ENCODE measurements at places on chromosomes 16 and 17.
A peak's percentile ranks its signal among the peaks of the same experiment; 100 is the strongest.

GRCh38 chr16:88973415-88974050, 3.5 kb downstream of the CBFA2T3 start:
- no peak for DNase-seq

- no peak for DNase-seq
Measured at GRCh38 chr17:4189280-4189679, 46.3 kb downstream of the CYB5D2 start.

DNA sequence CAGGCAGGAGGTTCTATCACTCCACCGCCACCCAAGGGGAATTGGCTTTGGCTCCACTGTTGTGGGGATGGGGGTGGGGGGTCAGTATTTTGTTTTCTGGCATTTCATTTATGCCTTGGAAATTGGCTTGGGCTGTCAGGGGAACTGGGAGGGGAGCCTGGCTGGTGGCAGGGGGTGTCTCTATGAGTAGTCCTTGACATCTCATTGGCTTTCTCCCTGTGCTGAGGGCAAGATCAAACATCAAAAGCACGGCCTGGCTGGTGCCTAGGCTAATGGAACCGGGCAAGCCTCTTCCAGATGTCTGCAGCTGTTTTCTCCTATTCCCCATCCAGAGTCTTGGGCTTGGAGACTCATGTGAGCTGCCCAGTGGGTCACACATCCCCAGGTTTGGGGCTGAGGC, 17.4 kb upstream of the NGFR start:
- no peak for DNase-seq

- DNase-seq = no peak
Measured at GRCh38 chr17:57599271-57600045, 145.6 kb downstream of the CCDC182 start.

DNA sequence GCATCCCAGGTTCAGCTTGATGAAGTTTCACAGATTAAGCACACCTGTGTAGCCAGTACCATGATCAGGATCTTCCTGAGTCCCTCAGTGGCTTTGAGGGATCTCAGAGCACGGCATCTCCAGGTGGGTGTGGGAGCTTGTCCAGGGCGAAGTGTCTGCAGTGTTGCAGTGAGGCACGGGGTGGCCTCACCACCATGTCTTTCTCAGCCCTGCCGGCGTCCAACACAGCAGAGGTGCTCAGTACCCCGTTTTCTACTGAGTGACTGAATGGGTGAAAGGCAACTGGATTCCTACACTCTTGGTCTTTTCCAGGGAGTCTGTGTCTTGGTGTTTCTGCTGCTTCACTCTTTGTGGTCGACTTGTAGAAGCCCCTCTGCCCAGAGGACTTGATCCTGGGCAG, 63.7 kb downstream of the MPRIP start:
- no peak for DNase-seq

DNA sequence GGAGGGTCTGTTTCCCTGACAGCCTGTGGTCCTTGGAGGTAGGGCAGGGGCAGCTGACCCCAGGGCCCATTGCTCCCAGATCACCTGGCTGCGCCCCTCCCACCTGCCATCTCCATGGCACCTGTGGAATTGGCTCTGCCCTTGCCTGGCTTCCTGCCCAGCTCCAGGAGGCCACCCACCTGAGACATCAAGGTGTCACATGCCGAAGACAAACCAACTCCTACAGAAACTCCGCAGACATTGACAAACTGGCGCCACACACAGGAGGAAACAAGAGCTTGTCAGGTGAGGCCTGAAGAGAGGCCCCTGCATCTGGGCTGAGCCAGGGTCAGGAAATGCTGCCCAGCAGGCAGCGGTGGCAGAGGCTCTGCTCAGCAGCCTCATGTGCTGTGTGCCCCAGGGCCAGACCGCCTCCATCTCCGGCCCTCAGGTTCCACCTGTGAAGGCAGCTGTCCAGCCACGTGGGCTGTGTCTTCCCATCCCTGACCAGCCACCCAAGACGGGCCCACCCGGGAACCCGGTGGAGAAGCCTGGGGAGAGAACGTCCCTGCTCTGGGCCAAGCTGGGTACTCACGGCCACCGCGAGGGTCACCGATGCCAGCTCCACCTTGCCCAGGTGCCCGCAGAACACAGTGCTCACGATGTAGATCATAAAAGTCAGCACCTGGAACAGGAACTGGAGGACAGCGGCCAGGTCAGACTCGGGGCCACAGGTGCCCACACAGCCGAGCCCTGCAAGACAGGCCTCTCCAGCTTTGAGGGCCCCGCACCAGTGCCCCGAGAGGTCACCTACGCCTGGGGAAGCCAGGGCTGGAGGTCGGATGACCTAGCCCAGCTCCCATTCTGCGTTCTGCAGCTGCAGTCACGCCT, 1.6 kb downstream of the SLC47A2 start:
- no peak for DNase-seq

- DNase-seq = no peak
Measured at GRCh38 chr17:3008336-3009288, 54.8 kb downstream of the OR1D5 start.

DNA sequence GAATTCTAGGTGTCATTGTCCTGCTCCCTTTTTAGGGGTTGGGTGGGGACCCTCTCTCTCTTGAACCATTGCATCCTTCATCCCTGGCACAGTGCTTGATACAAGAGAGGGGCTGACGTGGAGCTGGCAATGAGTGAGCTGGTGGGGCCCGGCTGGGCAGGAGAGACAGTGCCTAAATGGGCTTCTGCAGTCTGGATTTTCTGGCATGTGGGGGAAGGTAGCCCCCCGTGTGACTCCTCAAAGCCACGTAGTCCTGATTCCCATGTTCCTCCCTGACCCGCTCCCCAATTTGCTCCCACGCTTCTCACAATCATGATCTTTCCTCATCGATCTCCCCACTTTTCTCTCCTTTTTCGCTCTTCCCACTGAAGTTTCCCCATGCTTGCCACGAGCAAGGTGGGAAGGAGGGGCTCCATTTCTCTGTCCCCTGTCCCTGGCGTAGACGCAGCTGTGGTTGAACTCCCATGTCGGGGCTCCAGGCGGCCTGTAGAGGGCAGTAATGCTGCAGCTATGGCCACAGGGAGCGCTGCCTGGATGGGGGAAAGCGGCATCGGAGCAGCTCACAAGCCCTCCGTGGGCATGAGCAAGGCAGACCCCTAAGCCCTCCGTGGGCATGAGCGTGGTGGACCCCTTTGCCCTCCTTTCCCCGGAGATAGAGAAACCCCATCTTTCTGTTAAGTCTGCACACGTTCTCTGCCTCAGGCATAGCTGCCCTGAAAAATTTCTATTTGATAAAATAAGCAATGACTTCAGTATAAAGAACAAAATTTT, 47.5 kb downstream of the HAPSTR1 start:
- peak; percentile 70 for DNase-seq

- DNase-seq = peak; percentile 67
Measured at GRCh38 chr16:1770328-1771187, 785 bp downstream of the NME3 start.

- no peak for DNase-seq
Measured at GRCh38 chr16:65500007-65500406, 378.1 kb upstream of the CDH11 start.

GRCh38 chr17:74345433-74346241, 16.0 kb downstream of the BTBD17 start:
- DNase-seq = peak; percentile 61

- DNase-seq = no peak
Measured at GRCh38 chr17:17495536-17496188, 533 bp downstream of the RASD1 start.

DNA sequence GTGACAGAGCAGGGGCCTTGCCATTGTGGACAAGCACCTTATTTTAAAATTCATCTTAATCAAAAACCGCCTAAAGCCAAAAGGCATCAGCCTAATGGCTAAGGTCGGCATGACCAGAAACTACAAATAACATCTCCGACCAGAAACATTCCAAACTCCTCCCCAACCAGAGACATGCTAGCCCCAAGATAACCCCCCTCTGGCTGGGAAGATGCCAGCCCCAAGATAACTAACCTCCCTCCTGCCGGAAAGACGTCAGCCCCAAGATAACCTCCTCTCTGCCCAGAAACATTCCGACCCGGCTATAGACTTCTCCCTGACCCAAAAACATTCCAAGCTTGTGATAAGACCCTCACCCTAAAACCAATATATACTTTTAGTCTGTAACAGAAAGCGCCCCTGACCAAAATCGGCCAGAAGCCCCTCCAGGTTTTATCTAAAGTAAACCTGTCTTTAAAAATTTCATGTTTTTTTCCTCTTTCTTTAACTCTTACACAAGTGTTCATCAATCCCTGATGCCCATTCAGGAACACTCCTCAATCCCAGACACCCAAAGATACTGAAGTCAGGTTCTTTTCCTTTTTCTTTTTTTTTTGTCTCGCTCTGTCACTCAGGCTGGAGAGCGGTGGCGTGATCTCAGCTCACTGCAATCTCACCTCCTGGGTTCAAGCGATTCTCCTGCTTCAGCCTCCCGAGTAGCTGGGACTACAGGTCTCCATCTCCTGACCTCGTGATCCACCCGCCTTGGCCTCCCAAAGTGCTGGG, 32.7 kb downstream of the TLE7 start:
- DNase-seq = no peak

DNA sequence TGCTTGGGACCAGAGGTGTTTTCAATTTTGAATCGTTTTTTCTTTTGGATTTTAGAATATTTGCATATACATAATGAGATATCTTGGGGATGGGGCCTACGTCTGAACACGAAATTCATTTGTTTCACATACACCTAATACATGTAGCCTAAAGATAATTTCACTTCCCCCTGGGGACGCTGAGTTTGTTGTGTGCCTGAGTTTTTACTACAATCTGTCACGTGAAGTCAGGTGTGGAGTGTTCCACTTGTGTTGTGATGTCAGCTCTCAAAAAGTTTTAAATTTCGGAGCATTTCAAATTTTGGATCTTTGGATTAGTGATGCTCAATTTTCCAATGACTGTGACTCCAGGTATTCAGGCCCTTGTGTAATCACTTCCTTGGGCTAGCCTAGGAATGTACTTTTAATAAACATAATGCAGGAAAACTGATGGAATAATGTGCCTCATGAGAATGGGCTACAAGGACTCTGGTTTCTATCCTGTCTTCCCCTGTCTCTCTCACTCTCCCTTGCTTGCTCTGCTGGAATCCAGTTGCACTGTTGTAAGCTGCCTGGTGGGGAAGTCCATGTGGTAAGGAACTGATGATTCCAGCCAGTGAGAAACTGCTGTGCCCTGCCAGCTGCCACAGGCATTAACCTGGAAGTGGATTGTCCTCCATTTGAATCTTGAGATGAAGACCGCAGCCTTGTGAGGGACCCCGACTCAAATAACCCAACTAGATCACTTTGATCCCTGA, 403.8 kb downstream of the SHISA9 start:
- no peak for DNase-seq

- DNase-seq = no peak
Measured at GRCh38 chr16:588639-588888, 1.3 kb upstream of the RAB40C start.

DNA sequence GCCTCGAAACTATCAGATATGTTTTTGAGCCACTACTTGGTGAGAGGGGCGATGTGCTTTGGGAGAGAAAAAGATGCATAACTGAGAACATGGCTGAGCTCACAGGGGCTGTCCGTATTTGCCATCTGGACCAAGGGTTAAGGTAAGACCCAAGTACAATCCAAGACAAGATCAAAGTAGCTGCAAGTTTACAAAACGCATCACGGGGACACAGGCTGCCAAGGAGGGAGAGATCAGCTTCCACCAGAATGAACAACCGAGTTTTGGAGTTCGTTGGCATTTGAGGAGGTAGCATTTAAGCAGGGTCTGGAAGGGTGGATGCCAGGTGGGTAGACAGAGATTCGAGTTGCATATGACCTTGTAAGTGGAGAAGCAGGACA, 2.2 kb downstream of the PITPNC1 start:
- DNase-seq = no peak

- no peak for DNase-seq
Measured at GRCh38 chr16:46822270-46822669, 8.7 kb downstream of the C16orf87 start.

DNA sequence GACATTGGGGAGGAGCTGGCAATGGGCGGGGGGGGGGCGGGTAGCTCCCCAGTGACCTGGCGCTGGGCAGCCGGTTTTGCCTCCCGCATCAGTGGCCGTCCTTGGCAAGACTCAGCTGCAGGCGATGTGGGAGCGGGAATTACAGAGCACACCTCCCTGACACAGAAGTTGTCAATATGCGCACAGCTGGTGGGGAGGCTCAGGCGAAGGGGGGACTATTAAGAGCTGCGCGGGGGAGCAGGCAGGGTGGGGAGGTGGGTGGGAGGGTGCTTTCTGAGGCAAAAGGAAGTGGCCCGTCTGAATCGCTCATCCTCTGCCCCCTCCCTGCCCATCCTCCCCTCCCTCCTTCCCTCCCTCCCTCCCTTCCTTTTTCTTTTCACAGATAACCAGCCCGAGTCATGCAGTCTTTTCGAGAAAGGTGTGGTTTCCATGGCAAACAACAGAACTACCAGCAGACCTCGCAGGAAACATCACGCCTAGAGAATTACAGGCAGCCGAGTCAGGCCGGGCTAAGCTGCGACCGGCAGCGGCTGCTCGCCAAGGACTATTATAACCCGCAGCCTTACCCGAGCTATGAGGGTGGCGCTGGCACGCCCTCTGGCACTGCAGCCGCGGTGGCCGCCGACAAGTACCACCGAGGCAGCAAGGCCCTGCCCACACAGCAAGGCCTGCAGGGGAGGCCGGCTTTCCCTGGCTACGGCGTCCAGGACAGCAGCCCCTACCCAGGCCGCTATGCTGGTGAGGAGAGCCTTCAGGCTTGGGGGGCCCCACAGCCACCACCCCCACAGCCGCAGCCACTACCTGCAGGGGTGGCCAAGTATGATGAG, 44.0 kb downstream of the SREBF1 start:
- no peak for DNase-seq

DNA sequence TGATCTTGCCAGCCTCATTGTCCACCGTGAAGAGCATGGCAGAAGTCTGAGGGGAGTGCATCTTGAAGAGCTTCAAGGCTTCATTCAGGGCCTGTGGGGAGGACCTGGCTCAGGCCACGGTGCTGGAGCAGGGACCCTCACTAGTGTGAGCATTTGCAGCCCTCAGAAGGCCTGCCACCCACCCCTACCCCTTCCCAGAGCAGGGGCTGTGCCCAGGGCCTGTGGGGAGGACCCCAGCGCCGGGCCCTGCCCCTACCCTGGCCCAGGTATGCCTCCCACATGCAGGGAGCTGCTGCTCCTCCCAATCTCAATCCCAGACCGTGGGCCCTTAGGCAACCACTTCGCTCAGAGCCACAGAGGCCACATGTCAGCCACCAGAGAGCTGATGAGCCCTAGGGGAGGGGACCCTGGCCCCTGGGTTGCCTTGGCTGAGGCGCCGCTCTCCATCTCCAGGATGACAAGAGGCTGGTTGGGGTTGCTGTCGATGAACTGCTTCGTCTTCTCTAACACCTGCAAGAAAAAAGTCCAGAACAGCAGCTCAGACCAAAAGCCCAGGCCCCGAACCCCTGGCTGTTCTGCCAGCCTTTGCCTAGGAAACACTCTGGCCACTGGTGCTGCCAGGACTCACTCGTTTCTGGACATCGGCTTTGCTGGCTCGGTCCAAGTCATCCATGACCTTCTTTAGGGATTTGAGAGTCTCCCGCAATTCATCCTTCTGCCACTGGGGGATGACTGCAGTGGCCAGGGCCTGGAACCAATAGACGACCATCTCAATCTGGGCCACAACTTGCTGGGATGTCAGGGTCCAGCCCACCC, 1.8 kb upstream of the EXOSC6 start:
- DNase-seq = peak; percentile 58

Data from urothelium cell line (cell line).